ENCODE measurements at places on chromosomes 16 and 17.

DNA sequence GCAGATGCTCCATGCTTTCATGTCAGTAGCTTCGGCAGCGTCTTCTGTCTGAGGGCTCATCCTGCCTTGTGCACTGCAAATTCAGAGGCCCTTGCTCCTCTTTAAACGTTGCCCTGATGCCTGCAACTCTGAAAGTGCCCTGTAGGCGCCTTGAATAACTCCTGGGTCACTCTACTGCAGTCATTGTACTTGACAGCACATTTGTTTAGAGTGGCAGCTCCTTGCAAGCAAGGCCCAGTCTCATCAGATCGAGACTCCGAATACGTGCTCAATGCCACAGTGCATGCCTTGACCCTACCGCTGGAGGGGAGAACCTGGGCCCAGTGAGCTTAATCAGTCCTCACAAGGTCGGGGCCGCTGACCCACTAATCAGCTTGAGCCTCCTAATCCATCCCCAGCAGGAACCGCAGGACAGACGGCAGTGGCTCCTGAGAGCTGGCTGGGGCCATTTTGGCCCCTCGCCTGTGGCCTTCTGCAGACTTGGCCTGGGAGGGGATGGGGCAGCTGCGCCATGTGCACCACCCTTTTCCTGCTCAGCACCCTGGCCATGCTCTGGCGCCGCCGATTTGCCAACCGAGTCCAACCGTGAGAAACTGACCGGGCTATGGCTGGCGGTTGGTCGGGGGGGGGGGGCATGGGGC is at the start of gene PRCD:
PRCD (plus strand) TSS at position 414 of the 641 bp plus-strand sequence; CDS start at position 512, 98 bp downstream.
- no peak for DNase-seq

DNA sequence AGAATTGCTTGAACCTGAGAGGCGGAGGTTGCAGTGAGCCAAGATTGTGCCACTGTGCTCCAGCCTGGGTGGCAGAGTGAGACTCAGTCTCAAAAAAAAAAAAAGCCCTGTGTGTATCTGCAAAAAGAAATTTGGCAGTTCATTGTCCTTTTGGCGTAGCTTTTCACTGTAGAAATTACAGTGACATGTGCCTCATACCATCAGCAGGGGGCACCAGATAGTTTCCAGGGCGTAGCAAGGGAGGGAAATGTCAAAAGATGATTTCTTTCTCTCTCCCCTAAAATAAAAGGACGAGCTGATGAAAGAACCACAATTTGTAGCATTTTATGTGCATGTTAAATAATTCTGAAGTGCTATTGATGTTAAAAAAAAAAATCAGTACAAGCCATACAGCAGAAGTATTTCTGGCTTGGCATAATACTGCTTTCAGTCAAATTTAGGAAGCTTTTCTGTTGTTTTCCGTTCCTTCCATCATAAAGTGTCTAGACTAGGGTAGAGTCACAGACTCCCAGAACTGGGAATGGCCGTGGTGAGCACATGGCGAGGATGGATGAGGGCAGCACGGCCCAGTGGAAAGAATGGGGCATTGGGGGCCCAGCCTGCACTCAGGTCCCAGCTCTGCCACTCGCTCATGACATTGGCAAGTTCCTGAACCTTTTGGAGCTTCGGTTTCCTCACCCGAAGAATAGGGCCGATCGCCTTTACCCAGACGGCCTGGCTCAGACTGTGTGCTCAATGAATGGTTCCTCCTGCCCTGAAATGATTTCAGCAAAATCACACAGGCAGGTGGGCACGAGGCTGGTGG is 59.8 kb upstream of the RPH3AL start:
- DNase-seq: peak; percentile 39

GRCh38 chr16:56525236-56525635 is 5.4 kb upstream of the BBS2 start:
- DNase-seq: no peak

GRCh38 chr16:86508947-86509758 is 1.2 kb upstream of the FOXF1 start:
- peak; percentile 4 for DNase-seq

GRCh38 chr16:1069154-1069553 is 3.4 kb upstream of the SSTR5 start:
- DNase-seq: no peak

DNA sequence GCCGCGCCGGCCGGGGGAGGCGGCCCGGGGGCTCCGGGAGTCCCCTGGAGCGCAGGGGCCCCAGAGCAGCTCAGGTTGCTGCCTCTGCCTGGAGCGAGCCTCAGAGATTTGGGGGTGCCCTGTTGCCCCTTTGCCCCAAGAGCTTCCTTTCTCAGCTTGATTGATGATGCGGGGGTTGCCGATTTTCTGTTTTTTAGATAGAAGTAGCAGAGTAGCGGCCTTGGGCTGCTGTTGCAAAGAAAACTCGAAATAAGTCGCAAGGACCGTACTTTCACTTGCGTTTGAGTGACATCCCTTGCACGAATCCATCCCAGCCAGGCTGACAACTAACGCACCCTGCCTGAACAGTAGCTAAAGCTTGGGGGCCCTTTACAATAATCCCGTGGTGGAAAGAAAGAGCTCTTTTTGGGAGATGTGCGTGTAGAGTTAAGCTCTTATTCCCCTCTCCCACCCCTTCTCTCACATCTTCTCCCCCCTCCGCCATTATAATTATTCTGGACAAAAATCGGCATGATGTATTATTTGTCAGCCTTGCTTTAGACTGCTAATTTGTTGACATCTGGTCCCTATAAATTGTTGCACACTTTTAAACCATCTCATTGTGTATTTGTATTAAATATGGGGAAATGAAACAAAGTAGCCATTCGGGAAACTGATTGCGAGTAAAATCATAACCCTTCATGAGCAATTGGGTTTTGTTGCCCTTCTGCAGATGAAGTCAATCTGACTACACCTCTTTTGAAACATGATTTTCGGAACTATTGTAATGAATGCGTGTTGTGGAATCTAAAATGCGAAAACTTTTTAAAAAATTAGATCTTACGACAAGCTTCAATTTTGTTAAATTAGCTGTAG is 873 bp downstream of the USP10 start:
- peak; percentile 27 for DNase-seq

- no peak for DNase-seq
Observed at GRCh38 chr17:28390141-28390540, 15.9 kb downstream of the SLC46A1 start.

- DNase-seq: peak; percentile 60
Observed at GRCh38 chr17:32519228-32520103, 32.7 kb downstream of the CDK5R1 start.

DNA sequence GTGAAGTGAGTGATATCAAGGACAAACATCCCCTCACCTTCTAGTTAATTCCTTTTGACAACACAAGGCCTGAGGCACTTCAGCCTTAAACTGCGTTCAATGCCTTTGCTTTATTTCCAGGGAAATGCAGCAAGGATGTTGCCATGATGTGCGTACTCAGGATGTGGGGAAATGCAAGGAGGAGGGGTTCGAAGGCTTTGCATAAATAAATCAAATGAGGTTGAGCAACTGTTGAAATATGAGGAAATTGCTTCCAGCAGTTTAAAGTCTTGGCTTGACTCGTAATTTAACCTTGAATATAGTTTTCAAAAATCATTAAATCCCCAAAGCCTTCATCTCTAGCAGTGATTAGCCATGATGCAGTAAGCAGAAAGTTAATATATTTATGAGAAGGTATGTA is 81.8 kb upstream of the CCL2 start:
- DNase-seq: no peak

DNA sequence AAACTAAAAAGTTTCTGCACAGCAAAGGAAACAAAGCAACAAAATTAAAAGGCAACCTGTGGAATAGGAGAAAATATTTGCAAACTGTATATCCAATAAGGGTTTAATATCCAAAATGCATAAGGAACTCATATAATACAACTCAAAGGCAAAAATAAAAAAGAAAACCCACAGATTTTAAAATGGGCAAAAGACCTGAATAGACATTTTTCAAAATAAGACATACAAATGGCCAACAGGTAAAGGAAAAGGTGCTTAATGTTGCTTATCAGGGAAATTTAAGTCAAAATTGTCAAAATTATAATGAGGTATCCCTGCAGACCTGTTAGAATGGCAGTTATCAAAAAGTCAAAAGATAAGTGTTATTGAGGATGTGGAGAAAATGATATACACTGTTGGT is 133.5 kb upstream of the CACNG5 start:
- no peak for DNase-seq

- DNase-seq: no peak
Observed at GRCh38 chr17:17066021-17066420, 23.8 kb downstream of the MPRIP start.

GRCh38 chr16:59249011-59249410 is 514.9 kb upstream of the GOT2 start:
- DNase-seq: no peak

DNA sequence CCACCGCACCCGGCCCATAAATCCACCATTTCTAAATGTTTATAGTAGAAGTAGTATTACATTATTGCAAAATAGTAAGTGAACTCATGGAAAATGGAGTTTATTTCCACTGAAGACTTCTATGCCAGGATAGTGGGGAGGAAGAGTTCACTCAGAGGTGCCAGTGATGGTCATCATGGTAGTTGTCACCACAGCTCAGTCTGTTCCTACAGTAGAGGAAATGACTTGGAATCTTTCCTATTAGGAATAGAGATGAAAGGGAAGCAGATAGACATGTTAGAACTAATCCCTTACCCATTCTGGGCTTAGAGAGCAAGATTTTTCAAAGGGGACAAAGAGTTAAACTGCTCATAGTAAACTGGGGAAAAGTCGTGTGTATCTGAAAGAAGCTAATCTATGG is 20.1 kb downstream of the MRPL45 start:
- peak; percentile 62 for DNase-seq

- no peak for DNase-seq
Observed at GRCh38 chr16:85011846-85012284, 530 bp upstream of the ZDHHC7 start.

DNA sequence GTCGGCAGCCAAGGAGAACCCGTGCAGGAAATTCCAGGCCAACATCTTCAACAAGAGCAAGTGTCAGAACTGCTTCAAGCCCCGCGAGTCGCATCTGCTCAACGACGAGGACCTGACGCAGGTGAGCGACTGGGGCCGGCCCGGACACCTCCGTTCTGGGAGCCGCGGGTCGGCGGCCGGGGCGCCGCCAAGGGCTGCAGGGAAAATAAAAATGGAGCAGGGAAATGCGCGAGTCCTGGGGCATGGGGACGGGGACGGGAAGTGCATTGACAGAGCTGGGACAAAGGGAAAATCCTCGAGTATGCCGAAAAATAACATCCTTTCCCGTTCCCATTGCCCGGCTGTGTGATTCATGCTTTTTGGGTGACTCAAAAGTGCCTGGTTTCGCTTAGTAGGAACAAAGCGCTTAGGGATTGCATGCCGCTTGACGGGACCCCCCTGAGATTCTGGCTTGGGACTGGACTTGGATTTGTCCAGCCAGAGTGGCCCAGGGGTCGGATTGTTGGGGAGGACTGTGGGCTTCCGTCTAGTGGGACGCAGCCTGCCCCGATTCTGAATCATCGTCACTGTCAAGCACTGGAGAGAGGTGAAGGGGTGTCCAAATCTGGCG is 699 bp downstream of the MPRIP start:
- peak; percentile 63 for DNase-seq

DNA sequence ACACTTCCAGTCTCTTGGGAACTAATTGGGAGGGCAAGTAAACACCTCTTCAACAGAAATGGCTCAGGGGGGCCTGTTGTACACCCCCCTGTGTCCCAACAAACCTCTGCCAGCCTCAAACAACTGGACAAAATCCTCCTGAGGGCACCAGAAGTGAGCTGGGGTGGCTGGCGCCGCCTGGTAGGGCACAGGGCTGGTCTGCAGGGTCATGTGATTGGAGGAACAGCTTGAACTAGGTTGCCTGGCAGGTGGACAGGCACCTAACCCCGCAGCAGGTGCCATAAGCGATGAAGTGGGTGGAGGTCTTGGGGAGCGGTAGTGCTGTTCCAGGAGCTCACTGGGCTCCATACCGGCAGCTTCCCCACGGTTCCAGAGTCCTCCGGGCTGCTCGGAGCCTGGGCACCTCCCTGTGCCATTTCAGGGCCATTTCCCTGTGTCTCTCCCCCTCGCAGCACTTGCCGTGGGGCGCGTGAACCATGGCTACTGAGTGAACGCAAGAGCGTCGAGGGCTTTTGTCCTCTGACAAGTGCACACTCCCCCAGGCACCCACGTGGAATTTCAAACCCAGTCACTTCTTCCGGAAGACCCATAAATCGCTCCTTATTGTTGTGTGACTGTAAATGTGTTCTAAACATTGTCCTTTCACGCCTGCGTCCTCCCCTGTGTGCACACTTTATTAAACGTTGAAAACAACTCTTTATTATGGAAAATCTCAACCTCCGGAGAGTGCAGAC is 101.5 kb downstream of the SEC14L1 start:
- DNase-seq: no peak

DNA sequence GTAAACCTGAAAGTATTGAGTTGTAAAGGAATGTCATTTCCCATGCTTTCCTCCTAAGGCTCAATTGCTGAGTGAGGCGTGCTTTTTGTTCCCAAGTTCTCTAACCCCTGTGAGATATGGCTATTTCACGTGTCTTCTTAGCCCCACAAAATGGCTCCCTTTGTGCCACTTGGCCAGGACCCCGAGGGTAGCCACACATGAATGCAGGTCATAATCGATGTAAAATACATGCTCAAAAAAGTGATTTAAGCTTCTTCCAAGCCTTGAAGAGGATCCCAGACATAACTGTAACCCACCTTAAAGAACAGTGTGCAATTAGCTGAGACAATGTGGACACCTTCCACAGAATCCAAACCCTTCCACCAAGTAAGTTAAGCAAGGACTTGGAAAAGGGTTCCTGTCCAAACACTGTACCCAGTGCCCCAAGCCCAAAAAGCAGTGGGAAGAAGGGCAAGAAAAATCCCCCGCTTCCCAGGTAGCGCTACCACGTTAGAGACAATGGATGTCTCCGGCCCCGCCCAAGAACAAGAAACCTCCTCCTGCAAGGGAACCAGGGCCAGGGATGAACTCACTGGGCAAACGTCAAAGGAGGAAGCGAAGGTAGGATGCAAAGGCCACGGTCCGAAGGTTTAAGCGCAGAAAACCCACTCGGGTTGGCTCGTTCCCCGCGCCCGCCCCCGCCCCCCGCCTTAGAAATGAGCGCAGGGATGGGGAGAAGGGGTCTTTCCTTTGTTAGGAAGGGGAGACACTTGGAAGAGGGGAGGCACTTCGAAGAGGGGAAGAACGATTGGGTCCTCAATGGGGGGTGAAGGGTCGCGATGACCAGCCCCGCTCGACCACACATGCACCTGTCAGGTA is 1.2 kb downstream of the JPT1 start:
- DNase-seq: peak; percentile 38

GRCh38 chr16:11147033-11147753 is 108.8 kb downstream of the SOCS1 start:
- DNase-seq: no peak
